ENCODE measurements at places on chromosomes 16 and 17. TPM values are rescaled to one million over a fixed set of nuclear protein-coding genes. Genes with fewer than 3 reads are reported as not detected.

Gene SOX15
- polyA plus RNA-seq, result 1.5 TPM

Gene KRT33A
- not detected for polyA plus RNA-seq

Gene CD300A
- polyA plus RNA-seq, result not detected

Gene GCGR
- not detected for polyA plus RNA-seq

Gene DNAAF8
- 6.2 TPM for polyA plus RNA-seq

Gene FBXL16
- 3.4 TPM for polyA plus RNA-seq

Gene NEK8
- polyA plus RNA-seq, result 1.5 TPM

Gene ZNF646
- polyA plus RNA-seq, result 8.5 TPM

Gene KRT13
- polyA plus RNA-seq, result not detected

Gene CACNG4
- polyA plus RNA-seq, result 32.9 TPM

Gene C16orf96
- polyA plus RNA-seq, result 0.21 TPM

Gene RPRML
- 4.7 TPM for polyA plus RNA-seq

Gene CACNA1G
- 10.9 TPM for polyA plus RNA-seq

Gene RASD1
- 57.7 TPM for polyA plus RNA-seq

Gene NPIPA1
- polyA plus RNA-seq, result 124 TPM

Gene NUP88
- polyA plus RNA-seq, result 86.5 TPM

Gene FAM222B
- polyA plus RNA-seq, result 6.4 TPM

Gene NAA38
- 110 TPM for polyA plus RNA-seq

Gene TERB1
- not detected for polyA plus RNA-seq

Gene WFIKKN2
- polyA plus RNA-seq, result not detected

Gene TP53TG3F
- not detected for polyA plus RNA-seq

Gene MT4
- polyA plus RNA-seq, result not detected

Gene CYGB
- polyA plus RNA-seq, result 12.9 TPM

Gene KRT20
- polyA plus RNA-seq, result not detected

Gene STX1B
- 4.5 TPM for polyA plus RNA-seq

Gene HOXB13
- polyA plus RNA-seq, result not detected

Gene KCNJ2
- 1.5 TPM for polyA plus RNA-seq

Gene CPHXL2
- polyA plus RNA-seq, result not detected

Gene MATCAP1
- 356 TPM for polyA plus RNA-seq

Gene UNK
- polyA plus RNA-seq, result 29.9 TPM

Gene SLC52A1
- polyA plus RNA-seq, result not detected

Gene YBX2
- 2.1 TPM for polyA plus RNA-seq

Gene ATP1B2
- 3.2 TPM for polyA plus RNA-seq

Gene IGF2BP1
- polyA plus RNA-seq, result 13.0 TPM

Gene SLC13A2
- polyA plus RNA-seq, result not detected

Gene SLFN14
- polyA plus RNA-seq, result not detected

Gene KRT33B
- polyA plus RNA-seq, result not detected

Gene HOXB5
- polyA plus RNA-seq, result not detected

Gene SLC12A3
- 0.09 TPM for polyA plus RNA-seq

Gene PTGES3L
- 5.8 TPM for polyA plus RNA-seq

Gene PYDC1
- not detected for polyA plus RNA-seq
